Neural crest cell (in vitro differentiated cells): ENCODE measurements at places on chromosomes 7 and 10.

DNA sequence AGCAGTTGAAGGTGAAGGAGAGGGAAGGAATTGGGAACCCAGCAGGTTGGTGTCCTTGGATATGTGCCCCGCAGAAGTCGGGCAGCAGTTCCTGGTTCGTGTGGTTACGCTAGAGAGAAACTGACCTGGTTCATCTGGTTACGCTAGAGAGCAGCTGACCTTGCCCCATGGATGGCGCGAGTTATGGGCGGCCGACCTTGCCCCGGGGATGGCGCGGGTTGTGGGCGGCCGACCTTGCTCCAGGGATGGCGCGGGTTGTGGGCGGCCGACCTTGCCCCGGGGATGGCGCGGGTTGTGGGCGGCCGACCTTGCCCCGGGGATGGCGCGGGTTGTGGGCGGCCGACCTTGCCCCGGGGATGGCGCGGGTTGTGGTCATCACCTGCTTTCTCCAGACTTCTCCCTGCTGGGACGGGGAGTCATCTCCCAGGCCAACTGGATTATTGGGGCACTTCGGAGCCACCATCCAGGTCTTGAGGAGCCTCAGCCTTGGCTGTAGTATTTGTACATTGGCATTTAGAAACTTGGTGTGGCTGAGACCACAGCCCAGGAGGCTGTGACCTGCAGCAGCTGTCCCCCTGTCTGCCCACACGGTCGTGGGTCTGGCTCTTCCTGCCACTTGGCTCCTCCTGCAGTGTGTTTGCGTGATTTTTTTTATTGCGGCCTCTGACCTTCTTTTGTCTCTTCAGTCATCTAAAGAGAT, 6.1 kb downstream of the GET4 start:
- DNase-seq: no peak

DNA sequence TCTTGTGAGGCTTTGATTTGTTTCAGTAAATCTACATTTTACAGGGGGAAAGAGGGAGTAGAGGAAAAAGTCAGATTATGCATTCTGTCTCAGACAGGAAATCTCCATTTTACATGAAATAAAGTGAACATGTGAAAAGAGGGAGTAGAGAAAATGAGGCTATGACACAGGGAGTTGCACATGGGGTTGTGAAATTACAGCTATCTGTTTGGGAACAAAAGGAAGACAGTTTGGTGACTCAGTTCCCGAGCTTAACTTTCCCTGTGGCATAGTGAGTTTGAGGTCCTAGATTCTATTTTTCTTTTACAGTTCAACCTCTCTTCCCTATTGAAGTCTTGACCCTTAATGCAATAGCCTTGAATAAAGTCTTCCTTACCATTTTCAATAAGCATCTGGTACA, 63.2 kb upstream of the AGR3 start:
- DNase-seq: no peak

DNA sequence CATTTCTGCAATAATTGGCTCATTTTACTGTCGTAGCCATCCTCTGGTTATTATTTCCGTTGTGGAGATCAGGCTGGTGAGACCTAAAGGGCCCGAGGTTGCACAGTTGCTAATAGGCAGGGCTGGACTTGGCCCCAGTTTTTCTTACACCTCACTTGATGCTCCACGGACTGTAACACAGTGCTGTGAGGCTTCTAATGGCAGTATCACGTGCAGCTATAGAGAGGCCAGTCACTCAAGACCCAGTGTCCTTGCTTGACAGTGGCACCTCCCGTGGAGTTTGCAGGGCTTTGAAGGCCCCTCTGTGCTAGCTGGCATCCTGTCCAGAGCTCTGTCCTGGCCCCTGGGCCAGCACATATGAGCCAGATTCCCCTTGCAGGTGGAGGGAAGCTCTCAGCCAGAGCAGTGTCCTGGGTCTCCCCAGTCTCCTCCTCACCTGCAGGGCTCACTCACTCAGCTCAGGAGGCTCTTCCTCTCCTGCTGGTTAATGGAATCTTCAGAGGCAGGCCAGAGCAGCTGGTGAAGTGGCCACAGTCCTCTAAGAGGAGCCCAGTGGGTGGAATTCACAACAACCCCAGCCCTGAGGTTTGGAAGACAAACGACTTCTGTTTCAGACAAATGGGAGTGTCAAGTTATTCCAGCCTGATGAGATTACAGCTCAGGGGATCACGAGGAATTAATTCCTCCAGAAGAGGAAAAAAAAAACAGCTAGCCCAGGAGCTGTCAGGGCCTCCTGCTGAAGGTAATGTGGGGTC, 114.2 kb upstream of the FAM180A start:
- DNase-seq: no peak

DNA sequence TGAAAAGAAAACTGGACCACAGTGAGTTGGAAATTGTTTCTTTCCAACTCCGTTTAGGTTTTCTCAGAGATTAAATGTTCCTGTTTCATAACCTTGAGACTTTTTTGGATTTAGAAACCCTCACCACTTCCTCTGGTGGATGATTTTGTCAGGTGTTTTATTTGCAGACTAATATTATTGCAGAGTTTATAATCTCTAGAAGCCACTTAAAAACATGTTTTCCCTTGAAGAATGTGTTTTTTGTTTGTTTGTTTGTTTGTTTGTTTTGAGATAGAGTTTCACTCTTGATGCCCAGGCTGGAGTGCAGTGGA, 520 bp upstream of the MICU1 start:
- no peak for DNase-seq

DNA sequence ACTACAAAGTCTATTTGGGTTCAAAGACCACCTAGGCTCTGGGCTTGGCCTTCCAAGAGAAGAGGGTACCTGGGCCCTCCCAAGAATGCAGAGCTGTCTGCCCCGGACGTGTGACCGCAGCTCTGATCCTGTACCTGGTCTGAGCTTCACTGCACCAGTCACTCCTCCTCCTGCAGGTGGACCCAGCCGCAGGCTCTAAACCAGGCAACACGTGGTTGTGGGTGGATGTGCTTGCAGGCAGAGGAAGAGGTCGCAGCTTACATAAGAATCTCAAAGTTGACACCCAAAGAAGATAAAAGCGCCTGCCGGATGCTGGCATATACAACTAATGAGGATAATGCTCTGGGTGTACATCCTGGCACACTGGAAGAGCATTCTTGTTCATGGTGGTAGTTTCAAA, 9.4 kb upstream of the PFKP start:
- DNase-seq: no peak

GRCh38 chr7:112511451-112512202, 30.8 kb downstream of the LSMEM1 start:
- no peak for DNase-seq
